Endothelial cell of coronary artery (primary cell): ENCODE measurements at places on chromosomes 5 and 9. TPM values are rescaled to one million over a fixed set of nuclear protein-coding genes. Genes with fewer than 3 reads are reported as not detected.

Gene LRRC19
- not detected in 2 replicates for total RNA-seq

Gene SLC6A19
- total RNA-seq: not detected in 2 replicates

Gene TMEM174
- total RNA-seq: not detected in 2 replicates

Gene PTGDS
- total RNA-seq: 0.56 TPM in 1 of 2 replicates, not detected in the other
